ENCODE measurements at places on chromosomes 5 and 9.

- DNase-seq, result no peak
Observed at GRCh38 chr5:176678584-176678983, 31.3 kb downstream of the TSPAN17 start.

- no peak for DNase-seq
Observed at GRCh38 chr5:74500110-74500917, 140.2 kb downstream of the ENC1 start.

DNA sequence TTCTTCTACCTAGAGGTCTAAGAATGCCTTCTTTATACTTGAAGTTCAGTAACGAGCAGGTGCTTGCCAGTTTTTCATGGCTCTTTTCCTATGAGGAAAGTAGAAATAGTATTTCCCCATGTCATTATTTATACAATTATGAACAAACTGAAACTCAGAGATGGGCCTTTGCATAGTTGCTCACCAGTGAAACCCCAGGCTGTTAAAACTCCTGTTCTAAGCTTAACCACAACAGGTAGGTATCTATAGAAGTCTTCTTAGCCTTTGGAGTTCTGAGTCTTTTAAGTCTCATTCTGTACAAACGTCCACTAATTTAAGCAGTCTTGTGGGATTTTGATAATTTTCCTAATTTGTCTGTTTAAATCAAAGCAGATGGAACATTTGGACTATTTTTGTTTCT lies 90.1 kb downstream of the STARD4 start:
- no peak for DNase-seq

- DNase-seq, result no peak
Observed at GRCh38 chr5:73917433-73917832, 291.4 kb downstream of the ARHGEF28 start.

DNA sequence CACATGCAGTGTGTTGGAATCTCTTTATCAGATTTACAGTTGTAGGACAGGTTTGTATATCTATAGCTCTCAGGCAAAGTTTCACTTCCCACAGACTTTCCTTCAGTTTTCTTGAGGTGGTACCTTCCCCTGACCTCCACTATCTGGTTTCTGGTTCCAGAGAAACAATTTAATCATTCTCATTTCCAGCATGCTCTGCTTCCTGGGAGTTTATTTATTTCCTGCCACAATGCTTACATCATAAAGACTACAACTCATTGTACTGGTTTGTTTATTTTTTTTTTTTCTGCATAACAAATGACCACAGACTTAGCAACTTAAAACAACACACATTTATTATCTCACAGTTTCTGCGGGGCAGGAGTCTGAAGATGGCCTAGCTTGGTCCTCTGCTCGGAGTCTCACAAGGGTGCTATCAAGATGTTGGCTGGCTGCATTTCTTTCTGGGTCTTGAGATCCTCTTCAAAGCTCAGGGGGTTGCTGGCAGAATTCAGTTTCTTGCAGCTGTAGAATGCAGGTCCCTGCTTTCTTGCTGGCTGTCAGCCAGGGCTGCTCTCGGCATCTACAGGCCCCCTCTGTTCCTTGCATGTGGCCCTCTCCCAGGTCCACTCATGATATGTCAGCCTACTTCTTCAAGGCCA lies 247.7 kb downstream of the ENC1 start:
- DNase-seq, result no peak

GRCh38 chr5:95810305-95811125 lies 12.0 kb downstream of the GLRX start:
- no peak for DNase-seq

- DNase-seq, result no peak
Observed at GRCh38 chr5:144644317-144644716, 473.6 kb downstream of the KCTD16 start.

- no peak for DNase-seq
Observed at GRCh38 chr9:84851935-84852585, 182.5 kb downstream of the NTRK2 start.

DNA sequence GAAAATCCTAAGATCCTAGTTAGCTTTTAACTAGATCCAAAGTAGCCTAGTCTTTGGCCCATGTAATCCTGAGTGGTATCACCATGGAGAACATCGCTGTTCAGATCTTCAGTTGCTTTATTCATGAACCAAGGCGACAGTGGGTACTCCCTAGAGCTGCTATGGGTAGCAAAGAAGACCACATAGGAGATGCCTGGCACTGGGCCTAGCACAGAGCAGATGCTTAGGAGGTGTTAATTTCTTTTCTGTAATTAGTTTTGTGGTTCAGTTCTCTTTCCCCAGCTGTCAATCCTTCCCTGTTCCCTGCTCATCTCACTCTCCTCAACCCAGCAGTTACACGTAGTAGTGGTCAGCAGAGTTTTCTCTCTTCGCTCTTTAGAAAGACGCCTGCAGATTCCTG lies 9.3 kb downstream of the CAST start:
- no peak for DNase-seq

DNA sequence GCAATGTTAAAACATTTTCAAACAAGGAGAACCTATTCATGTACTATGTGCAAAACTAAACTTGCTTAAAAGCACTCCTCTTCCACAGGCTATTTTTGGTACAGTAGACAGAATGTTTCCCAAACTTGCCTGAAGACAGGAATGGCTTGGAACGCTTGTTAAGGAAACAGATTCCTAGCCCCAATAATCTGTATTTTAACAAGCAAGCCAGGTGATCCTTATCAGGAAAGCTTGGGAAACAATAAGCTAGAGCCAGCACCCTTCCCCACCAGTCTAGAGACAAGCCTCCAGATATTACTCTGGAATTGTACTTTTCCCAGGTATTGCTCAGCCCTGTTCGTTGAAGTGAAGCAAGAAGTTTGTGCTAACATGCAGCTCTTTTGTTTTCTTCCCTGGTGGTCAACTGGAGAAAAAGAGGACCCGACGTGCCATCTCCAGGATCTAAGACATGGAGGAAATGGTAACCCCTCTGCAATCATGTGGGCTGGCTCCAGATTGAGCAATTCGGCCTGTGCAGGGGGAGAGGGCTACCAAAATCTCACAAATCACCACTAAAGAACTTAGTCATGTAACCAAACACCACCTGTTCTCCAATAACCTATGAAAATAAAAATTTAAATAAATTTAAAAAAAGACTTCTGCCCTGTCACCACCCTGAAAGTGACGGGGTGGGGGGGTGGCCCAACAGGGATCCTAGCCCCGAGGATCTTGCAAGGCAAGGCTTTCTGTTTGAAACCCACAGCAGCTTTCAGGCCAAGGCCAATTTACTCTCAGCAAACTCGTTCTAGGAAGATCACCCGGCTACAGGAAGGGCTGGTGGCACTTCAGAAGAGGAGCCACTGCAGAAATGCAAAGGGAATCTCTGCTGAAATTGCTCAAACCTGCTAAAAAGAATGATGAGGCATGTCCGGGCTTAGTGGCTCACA lies 48.6 kb downstream of the SHB start:
- DNase-seq, result no peak

DNA sequence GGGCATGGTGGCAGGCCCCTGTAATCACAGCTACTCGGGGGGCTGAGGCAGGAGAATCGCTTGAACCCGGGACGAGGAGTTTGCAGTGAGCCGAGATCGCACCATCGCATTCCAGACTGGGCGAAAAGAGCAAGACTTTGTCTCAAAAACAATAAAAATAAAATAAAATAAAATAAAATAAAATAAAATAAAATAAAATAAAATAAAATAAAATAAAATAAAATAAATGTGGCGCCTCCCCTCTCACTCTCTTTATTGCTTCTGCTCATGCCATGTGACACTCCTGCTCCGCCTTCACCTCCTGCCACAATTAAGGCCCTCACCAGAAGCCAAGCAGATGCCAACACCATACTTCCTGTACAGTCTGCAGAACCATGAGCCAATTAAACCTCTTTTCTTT lies 3.8 kb upstream of the SHC3 start:
- no peak for DNase-seq

GRCh38 chr5:67234671-67235176 lies 38.1 kb upstream of the CD180 start:
- no peak for DNase-seq

DNA sequence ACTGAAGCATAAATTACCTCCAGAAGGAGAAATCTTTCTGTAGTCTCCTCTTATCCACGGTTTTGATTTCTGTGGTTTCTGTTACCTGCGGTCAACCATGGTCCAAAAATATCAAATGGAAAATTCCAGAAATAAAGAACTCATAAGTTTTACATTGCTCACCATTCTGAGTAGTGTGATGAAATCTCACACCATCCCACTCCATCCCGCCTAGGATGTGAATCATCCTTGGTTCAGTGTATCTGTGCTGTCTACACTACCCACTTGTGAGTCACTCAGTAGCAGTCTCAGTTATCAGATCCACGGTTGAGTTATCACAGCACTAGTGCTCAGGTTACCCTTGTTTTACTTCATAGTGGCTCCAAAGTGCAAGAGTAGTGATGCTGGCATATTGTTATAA lies 371.2 kb downstream of the NFIB start:
- DNase-seq, result peak; percentile 3

DNA sequence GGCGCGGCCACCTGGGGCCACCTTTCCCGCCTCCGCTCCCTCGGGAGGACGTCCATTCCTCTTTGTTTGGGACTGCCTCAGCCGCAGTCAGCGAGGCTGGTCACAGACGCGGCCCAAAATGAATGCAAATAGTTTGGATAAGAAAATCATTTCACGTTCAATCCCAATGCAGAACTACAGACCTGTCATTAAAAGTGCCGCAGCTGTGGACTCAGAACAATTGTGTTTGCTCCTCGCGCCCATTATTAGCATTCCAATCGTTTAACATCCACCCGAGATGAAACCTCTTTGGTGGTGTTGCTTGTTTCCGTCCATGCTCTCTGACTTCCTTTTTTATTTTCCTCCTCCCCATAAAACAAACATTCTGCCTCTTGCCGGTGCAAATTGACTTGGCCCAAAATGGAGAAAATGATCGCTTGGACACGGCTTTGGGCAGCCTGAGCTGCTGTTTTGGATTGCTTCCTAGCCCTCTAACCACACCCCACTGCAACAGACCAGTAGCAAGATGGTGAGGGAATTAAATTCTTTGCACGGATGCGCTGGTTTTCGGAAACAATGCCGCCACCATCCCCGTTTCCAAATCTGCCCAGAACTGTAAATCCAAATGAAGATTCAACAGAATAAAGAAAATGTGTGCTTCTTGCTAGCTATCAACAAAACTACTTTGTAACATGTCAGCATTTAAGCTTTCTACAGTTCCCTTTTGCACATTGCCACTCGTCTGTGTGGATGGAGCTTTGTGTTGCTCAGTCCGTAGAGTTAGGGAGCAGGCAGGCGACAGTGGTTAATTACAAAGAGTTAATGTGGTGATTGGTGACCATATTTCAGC lies 784 bp downstream of the NLN start:
- no peak for DNase-seq

- no peak for DNase-seq
Observed at GRCh38 chr5:94442991-94443390, 175.4 kb downstream of the KIAA0825 start.

GRCh38 chr5:94345257-94345656 lies 273.1 kb downstream of the KIAA0825 start:
- no peak for DNase-seq

DNA sequence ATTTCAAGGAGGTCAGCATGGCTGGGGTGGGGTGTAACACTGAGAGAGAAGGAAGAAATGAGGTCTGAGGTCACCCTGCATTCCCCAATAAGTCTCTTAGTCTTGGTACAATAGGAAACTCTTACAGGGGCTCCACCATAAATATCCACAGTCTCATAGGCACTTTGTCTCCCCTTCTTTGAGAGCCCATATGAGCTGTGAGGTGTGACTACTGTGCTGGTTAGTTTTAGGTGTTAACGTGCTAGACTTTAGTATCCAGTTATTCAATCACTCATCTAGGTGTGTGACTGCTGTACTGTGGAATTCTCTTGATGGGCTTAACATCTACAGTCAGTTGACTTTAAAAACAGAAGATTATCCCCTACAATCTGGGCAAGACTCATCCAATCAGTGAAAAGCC lies 378.1 kb upstream of the RFX3 start:
- no peak for DNase-seq

- DNase-seq, result no peak
Observed at GRCh38 chr9:133950192-133950591, 41.9 kb downstream of the VAV2 start.

- no peak for DNase-seq
Observed at GRCh38 chr5:151686674-151687407, at the start of gene SPARC. SPARC (minus strand) TSS chr5:151686915; CDS start chr5:151676188, 10,727 bp downstream.

GRCh38 chr5:76690037-76690679 lies 25.8 kb upstream of the F2R start:
- no peak for DNase-seq

GRCh38 chr5:68378204-68378820 lies 162.8 kb downstream of the PIK3R1 start:
- no peak for DNase-seq

DNA sequence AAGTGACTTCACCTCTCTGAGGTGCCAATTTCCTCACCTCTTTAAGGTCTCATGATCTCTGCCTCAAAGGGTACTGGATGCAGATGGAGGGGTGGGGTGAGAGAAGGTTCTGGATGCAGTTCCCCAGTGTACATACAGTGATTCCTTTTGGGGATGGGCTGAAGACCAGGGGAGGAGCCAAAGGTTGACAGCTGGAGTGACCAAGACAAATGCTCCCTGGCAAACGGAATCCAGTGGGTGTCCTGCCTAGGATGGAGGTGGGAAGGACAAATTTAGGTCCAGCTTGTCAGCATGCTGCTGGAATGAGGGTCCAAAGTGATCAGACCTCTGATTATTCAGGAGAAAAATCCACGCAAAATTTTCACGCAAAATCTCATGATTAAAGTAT lies 7.3 kb upstream of the LMX1B start:
- no peak for DNase-seq

- DNase-seq, result no peak
Observed at GRCh38 chr5:149576021-149576420, 5.3 kb upstream of the ARHGEF37 start.

DNA sequence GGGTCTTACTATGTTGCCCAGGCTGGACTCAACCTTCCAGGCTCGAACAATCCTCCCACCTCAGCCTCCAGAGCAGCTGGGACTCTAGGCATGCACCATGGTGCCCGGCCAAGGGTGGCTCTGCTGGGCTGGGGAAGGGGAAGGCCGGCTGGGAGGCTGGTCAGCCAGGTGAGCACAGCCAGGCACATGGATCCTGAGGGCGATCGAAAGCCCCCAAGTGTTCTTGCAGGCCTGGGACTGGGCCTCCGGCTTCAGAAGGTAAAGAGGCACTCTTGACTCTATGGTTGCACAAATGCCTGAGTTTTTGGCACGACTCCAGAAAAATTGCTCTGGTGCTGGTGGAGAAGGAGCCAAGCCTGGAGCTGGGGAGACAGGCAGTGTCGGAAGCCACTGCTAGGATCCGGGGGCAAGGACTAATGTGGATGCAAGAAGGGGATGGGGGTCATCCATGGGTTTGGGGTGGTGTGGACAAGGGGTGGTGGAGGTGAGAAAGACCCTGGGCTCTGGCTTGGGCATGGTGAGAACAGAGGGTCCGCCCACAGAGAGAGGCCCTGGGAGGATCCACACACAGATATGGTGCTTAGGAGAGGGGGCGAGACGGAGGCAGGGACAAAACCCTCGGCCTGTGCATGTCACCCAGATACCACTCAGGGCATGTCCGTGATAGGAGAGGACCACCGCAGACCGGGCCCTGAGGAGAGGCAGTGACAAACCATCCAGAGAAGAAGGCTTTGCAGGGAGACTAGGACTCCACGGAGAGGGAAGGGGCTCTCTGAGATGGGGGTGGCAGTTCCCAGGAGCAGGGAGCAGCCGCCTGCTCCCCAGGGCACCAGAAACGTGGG lies 51.1 kb upstream of the COL5A1 start:
- DNase-seq, result no peak

Data from stimulated activated CD4-positive, alpha-beta T cell treated with anti-CD3 and anti-CD28 coated beads, Interleukin-15, amount 100 ng/mL, for 48 hours (primary cell).